Karpas-422 (cell line): ENCODE measurements at places on chromosomes 5 and 9. TPM values are rescaled to one million over a fixed set of nuclear protein-coding genes. Genes with fewer than 3 reads are reported as not detected.

DNA sequence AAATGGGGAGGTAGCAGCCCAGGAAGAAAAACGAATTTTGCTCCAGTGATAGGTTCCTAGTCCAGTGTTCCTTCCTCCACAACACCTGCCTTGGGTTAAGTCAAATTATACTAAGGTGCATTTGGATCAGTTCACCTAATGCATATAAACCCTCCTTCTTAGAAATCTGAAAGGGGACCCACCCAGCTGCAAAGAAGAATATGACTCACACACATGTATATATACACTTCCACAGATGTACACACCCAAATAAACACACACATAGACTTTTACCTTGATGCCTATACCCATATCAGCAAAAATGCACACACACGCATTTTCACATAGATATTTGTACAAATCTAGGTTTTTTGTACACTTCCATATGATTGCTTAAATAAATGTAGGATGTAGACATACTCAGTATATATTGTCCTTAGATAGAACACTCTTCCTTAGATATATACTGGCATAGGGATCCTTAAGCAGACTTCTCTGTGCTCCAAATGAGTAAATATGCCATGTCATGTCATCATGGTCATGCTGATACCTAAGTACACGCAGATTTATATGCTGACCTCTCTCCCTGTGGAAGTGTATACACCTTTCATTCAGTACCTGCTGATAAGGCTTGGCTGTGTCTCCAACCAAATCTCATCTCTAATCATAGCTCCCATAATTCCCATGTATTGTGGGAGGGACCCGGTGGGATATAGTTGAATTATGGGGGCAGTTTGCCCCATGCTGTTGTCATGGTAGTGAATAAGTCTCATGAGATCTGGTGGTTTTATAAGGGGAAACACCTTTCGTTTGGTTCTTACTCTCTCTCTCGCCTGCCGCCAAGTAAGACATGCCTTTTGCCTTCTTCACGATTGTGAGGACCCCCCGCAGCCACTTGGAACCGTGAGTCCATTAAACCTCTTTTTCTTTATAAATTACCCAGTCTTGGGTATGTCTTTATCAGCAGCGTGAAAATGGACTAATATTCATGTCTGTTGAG lies 10.2 kb downstream of the ADRB2 start:
- no peak for DNase-seq

- no peak for DNase-seq
These were observed 47.9 kb downstream of the MFAP3 start for GRCh38 chr5:154086641-154087040.

GRCh38 chr9:124721109-124721906 lies 49.8 kb downstream of the NR6A1 start:
- no peak for DNase-seq

GRCh38 chr5:27706832-27707231 lies 668.4 kb upstream of the CDH9 start:
- no peak for DNase-seq

DNA sequence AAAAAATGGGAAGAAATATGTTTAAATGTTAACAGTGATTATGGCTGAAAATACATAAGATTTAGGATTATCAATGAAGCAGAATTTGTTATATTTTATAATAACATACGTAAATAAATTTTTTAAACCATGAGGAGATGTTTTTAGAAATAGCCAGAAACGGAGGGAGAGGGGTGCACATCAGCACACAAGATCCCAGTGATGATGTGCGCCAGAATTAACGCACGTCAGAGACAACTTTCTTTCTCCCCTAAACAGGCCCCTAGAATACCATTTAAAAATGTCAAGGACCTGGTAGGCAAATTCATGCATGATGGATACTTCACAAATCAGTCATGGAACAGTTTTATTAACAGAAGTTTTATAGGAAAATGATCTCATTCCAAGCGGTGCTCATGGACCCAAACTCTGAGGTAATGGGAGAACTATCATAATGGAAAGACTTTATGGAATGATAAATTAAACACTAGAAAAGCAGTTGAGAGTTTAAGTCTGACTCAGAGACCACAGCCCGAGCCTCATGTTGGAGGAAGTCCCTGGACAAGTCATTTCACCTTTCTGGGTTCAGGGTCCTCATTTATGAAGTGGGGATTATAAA lies 258.9 kb upstream of the GAS1 start:
- DNase-seq: no peak

DNA sequence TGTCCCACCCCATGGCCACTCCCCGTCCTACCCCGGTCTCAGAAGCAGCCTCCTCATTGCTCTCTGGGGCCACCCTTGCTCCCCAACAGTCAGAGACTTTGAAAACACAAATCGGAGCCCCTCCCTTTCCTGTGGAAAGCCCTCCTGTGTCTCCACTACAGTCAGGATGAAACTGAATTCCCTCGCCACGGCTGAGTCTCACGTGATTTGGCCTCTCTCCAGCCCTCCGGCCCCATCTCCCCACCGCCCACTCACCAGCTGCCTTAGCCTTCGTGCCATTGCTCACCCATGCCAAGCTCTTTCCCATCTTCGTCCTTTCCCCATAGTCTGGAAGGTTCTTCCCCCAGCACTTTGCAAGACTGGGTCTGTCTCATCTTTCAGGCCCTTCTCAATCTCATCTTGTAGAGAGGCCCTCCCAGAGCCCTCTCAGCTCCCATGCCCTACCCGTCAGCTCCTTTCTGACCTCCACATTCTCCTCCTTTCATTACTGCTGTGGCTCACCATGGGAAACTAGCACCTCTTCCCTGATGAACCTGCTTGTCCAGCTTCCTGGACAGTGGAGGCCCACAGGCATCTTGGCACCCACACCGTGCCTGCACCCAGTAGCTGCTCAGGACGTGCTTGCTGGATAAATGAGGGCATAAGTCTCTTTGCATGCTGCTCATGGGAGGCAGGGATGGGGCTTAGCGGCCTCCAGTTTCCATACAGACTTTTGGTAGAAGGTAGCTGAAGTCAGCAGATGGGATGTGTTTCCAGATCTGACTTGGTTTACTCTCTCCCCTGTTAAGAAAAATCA lies 126.4 kb upstream of the COL5A1 start:
- DNase-seq: no peak

DNA sequence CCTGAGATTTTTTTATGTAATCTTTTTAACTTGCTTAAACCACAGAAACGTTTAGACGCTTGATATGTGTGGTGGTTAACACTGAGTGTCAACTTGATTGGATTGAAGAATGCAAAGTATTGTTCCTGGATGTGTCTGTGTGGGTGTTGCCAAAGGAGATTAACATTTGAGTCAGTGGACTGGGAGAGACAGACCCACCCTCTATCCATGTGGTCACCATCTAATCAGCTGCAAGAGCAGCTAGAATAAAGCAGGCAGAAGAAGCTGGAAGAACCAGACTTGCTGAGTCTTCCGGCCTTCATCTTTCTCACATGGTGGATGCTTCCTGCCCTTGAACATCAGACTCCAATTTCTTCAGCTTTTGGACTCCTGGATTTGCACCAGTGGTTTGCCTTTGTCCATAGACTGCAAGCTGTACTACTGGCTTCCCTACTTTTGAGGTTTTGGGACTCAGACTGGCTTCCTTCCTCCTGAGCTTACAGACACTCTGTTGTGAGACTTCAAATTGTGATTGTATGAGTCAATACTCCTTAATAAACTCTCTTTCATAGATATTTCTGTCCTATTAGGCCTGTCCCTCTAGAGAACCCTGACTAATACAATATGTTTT lies 816.0 kb upstream of the CDH9 start:
- DNase-seq: no peak

DNA sequence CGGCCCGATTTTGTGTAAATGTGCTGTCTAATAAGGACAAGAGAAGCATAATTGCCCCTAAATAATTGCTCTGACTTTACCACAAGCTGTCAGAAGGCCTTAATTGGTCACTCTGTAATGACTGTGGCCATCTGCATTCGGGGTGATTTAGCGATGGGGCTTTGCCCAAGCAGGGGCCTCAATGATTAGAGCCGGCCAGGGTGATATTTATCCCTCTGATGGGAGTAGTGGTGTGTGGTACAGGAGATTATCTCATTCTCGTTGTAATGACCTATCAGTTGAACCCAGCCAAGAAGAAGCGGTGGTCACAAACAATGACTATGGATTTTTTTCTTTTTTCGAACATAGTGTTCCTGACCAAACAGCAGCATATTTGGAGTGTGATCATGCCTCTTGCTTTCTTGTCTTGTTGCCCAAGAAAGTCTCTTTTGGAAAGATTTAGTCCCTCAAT lies 72.0 kb upstream of the SAP30L start:
- DNase-seq: no peak

GRCh38 chr9:32218100-32218767 lies 166.2 kb upstream of the ACO1 start:
- DNase-seq: no peak

Gene ARHGEF37
- total RNA-seq: 17.0 and 30.0 TPM in 2 replicates

Gene ENG
- not detected in 2 replicates for total RNA-seq

Gene ABCA2
- 2.4 and 6.4 TPM in 2 replicates for total RNA-seq
